ENCODE measurements at places on chromosomes 6 and 20.

- DNase-seq, result no peak
Measured at GRCh38 chr20:60649541-60649940, 602.5 kb upstream of the CDH4 start.

GRCh38 chr20:20410678-20411077 lies 42.8 kb downstream of the INSM1 start:
- DNase-seq, result no peak

GRCh38 chr6:146426516-146426915 lies 117.1 kb upstream of the RAB32 start:
- no peak for DNase-seq

GRCh38 chr20:41391587-41392001 lies 25.0 kb upstream of the EMILIN3 start:
- peak; percentile 27 for DNase-seq

DNA sequence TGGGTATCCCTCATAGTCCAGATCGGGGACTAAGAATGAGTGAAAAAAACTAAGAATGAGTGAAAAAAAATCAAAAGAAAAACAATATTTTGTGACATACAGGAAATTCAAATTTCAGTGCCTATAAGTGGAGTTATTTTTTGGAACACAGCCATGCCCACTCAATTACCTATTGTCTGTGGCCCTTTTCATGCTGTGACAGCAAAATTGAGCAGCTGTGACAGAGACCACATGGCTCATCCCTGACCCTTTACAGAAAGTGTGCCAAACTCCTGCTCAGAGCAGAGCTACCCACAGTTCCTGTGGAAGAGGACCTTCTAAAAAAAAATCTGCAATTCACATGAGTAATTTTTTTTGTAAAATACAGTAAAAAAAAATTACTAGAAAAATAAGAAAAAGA lies 1.4 kb downstream of the NCR2 start:
- peak; percentile 19 for DNase-seq

- no peak for DNase-seq
Measured at GRCh38 chr20:32040142-32040953, 11.7 kb upstream of the HCK start.

GRCh38 chr6:142301651-142302391 lies at the start of gene ADGRG6:
TSS of gene ADGRG6 (plus strand) at chr6:142302007. CDS start at chr6:142302330, 323 bp downstream.
- DNase-seq, result peak; percentile 79

DNA sequence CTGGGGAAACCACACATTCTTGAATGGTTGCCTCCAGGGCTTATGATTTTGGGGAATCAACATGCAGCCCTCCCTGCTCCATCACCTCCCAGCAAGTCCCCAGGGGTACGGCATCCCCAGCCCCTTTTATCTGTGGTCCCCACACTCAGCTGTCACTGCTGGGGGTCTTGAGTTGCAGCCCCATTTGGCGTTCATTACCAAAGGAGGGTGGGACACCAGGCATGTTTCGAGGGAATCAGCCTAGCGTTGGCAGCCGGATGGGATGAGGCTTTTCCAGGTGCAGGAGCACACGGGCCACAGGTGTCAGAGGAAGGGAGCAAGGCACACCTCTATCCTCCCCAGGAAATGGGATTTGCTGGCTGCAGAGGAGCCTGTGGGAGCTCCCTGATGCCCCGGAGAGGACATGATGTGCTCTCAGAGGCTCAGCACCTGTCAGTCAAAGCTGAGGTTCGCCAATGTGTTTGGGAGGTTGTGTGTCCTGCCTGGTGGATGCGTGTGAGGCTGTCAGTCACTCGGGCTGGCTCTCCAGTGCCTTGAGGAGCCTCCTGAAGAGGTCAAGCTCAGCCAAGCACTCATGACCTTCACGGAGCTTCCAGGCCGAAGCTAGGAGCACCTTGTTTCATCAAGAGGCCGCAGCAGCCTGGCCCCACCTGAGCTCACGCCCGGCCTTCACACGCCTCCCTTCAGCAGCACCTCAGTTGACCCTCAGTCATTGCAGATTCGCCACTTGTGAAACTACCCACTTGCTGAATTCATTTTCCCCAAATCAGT lies 95.0 kb downstream of the ERMARD start:
- no peak for DNase-seq

- DNase-seq, result no peak
Measured at GRCh38 chr6:125979101-125979500, 7.2 kb upstream of the TRMT11 start.

GRCh38 chr20:237489-237888 lies 10.4 kb downstream of the DEFB129 start:
- peak; percentile 61 for DNase-seq

Measured in lung (tissue), 17 donors.